ENCODE measurements at places on chromosomes 6 and 20.
A peak's percentile ranks its signal among the peaks of the same experiment; 100 is the strongest.

- DNase-seq = no peak
Observed at GRCh38 chr6:166942393-166943168, 13.8 kb downstream of the RNASET2 start.

- DNase-seq = no peak
Observed at GRCh38 chr6:123053602-123054225, 57.7 kb downstream of the CLVS2 start.

- no peak for DNase-seq
Observed at GRCh38 chr6:17673543-17674254, 33.0 kb downstream of the NUP153 start.

DNA sequence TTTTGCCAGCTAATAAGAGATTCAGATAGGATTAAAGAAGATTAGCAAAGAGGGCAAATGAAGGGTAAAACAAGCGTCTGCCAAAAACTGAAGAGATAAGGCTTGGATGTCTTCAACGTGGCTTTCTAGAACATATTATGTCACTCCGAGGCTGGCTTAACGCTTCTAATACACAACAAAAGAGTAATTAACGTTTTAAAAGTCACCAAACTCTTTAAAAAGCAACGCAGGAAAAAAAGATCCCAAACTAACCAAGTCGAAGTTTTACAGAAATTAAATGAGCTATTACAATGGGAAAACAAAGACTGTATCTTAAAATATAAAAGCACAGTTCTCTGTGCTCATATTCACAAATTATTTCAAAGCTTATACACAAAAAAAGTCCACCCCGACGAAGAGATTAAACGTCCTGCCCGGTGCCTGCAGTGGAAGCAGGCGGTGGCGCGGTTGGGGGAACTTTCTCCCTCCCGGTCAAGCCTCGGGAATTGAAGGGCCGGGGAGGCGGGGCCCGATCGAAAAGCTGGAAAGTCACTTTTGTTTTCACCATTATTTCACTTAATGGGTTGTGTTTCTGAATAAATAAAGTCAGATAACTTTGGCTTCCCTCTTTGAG is 1.2 kb downstream of the MAK start:
- no peak for DNase-seq

DNA sequence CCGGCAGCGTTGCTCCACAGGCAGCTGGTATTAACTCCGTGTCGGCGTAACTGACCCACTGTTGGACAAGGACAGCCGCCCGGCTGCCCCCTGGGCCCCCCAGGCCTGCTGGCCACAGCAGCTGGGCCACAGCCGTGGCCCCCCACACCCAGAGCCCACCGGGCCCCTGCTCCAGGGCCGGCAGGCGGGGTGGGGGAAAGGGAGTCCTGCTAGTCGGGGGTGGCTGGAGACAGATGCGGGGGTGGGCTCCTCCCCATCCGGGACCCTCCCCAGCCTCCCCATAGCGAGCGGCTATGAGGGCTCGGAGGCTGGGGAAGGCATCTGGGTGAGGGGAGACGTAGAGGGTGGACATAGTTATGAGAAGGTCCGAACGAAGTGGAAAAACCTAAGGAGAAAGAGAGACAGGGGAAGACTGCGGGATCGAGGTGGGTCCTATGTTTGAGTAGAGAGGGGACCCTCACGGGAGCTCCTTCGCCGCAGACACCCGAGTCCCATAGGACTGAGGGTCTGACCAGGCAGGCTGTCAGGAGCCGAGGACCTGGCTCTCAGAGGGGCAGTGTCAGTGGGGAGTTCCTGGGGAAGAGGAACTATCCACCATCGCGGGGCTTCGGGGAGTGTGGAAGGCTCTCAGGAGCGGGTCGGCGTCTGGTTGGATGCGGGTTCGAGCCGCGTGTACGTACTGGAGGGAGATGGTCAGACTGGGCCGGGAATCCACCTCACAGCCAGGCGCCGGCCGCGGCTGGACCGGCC is 511 bp downstream of the VARS1 start:
- DNase-seq = no peak

- DNase-seq = no peak
Observed at GRCh38 chr20:17859002-17859615, 109.5 kb downstream of the SNX5 start.

GRCh38 chr6:12119085-12119588 is 107.0 kb downstream of the HIVEP1 start:
- no peak for DNase-seq

GRCh38 chr20:33653218-33653899 is 8.8 kb upstream of the C20orf144 start:
- peak; percentile 84 for DNase-seq

- no peak for DNase-seq
Observed at GRCh38 chr6:29945281-29945820, 3.0 kb downstream of the HLA-A start.

DNA sequence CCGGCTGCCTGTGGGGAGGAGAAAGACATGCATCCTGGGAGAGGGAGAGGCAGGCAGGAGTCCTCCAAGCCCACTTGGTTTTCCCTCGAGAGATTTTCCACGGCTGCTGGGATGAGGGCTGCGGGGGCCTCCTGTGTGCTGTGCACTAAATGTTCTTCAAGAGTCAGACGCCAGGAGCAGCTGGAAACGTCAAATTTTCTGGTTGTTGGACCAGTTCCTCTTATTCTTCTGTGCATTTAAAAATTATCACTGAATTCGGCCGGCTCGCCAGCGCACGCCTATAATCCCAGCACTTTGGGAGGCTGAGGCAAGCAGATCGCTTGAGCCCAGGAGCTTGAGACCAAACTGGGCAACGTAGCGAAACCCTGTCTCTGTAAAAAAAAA is 32.8 kb upstream of the NTSR1 start:
- no peak for DNase-seq

DNA sequence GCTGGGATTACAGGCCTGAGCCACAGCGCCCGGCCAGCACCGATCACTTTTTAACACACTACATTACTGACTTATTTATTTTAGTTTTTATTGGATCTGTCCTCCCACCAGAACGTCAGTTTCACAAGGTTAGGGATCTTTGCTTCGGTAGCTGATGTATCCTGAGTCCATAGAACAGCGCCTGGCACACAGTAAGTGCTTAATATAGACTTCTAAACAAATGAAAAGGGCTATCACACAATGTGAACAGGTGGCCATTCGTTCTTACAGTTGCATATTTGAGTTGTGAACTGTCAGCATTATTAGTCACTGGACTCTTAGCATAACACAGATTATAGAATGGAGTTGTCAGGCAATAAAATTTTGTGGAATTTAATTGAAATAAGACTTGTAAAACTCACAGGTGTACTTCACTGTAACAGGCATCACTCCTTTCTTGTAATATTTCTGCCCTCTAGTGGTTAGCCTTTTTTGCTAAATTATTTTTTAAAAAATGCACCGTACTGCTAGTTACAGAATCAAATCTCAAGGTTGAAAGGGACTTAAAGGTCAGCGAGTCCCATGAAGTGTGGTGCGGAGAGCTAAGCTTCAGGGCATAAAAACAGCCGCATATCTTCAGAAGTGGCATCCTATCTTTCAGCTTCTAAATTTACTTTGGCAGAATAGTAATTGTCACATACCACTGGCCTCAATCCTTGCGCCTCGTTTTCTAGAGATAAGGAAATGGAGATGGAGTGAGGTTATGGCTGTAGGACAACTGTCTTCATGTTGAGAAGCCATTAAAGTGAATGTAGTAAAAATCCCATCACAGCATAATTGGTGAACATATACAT is 3.4 kb upstream of the TBC1D7 start:
- no peak for DNase-seq

GRCh38 chr6:157535340-157536222 is 154.6 kb downstream of the ZDHHC14 start:
- no peak for DNase-seq

DNA sequence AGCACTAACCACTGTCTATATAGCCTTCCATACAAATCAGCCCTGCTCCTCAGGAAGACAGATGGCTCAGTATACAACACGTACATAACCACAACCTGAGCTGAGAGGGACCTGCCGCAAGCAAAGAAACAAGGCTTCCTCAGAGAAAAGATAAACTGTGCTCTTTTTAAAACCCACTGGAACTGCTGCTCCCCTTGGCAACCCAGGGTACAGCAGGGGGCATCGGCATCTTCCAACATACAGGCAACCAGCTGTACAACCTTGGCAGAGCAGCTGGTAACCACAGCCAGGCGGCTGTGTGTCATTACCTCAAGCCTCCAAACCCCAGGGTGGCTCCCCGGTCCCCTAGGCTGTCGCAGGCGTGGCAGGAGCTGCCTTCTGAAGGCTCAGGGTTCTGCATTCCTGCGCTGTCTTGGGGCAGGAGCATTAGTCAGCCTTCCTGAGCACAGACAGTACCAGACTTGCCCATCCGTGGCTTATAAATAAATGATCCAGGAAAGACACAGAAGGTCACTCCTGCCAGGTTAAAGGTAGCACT is 249.5 kb downstream of the ADGRG6 start:
- DNase-seq = no peak

GRCh38 chr6:118744261-118744941 is 93.0 kb upstream of the CEP85L start:
- no peak for DNase-seq

DNA sequence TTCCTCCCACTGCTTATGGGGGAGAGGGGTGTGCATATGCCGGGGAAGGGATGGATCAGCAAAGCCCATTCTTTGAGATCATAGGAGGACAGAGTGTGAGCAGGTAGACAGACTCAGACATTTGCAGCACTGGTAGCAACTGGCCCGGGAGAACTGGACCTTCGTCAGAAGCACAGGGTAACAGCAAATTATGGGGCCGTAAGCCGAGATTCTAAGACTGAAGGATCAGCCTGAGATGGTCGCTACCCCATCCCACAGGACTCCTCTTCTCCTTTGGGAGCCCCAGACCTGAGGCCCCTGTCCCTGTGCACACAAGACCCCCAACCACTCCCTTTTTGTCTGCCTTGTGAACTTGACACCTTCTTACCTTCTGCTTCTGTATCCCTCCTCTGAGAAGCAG is 106.5 kb downstream of the TOX2 start:
- DNase-seq = no peak

- no peak for DNase-seq
Observed at GRCh38 chr6:73203098-73203497, 22.2 kb downstream of the KHDC1L start.

- no peak for DNase-seq
Observed at GRCh38 chr6:110687326-110687725, 127.9 kb downstream of the CDK19 start.

DNA sequence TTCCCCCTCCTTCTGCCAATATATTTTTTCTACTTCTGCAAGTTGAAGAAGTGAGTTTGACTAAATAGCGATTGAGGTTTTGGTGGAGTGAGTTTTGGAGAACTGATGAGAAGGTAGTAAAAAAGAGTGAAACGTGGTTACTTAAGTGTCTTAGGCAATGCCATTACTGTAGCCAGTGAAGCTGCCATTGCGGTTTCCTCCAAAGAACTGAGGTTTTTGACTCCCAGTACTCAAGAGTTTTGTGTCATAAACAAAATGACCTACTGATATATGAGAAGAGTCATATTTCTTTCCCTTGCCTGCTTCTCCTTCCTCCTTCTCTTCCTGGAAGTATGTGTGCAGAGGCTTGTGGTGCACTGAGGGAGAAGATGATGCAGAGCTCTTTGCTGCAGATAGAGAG is 554.5 kb upstream of the MAP3K7 start:
- no peak for DNase-seq

DNA sequence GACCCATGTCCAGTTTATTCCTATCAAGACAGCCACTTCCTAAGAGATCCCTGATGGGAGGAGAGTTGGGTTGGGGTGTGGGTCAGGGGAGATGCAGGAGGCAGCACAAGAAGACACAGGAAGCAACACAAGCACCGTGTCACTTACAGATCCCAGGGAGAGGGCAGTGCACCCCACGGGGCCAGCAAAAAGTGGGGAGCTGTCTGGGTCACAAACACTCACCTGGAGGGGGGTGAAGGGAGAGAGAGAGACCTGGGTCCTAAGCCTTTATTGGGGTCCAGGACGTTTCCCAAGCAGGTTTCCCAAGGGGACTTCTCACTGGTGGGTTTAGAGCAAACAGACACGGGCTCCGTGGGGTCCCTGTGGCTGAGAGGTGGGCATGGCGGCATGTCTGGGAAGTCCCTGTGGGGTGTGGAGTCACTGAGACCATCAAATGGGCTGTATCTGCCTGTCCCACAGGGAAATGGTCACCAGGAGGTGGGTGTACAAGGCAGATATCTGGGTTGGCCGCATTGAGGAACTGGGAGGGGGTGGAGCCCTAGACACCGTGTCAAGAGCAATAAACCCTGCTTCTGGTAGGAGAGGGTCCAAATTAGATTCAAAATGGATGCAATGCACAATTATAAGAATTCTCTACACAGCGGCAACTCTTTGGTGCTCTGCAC is 1.6 kb upstream of the CD93 start:
- DNase-seq = no peak

DNA sequence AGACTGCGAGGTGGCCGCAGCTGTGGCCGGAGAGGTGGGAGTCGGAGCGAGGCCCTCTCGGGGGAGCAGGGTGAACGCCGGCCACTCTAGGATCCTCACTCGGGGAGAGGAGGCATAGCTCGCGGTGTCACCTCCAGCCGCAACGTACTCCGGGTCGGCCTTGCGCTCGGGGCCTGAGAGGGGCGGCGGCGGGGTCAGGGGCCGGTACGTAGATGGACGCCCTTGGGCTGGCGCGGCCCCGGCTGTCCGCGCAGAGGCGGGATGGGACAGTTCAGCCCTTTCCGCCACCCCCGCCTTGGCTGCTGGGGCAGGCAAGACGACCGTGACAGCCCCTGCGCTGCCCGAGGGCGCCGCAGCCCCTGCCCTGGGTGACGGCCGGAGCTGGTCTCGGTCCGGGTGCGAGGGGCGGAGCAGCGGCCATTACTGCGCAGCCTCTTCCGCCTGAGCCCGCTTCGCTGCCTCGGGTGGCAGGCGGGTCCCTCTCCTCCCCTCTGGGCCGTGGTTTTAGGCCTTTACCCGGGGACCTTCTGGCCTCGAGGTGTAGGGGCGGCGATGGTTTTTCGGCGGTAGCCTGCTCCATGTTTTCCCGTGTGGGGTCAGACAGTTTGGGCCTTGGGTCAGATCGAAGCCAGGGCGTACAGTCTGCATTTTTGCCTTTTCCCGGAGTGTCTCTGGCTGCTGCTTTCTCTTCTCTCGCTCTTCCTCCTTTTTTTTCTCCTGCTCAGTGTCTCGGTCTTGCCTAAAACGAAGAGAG is 405 bp downstream of the RNF146 start:
- DNase-seq = peak; percentile 89

- no peak for DNase-seq
Observed at GRCh38 chr20:23138226-23138625, 52.1 kb upstream of the CD93 start.

DNA sequence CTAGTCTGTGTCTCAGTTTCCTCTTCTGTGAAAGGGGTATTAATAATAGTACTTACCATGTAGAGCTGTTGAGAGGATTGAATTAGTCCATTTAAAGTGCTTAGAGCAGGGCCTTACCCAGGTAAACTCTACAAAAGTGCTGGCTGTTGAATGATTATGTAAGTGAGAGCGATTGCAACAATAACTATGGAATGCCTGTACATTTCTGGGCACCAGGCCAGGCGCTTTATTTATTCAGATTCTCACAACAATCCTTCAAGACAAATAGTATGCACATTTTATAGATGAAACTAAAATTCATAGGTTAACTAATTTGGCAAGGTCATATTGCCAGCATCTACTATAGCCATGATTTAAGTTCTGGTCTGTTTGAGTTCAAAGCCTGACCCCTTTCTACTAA is 78.3 kb upstream of the MMS22L start:
- no peak for DNase-seq

GRCh38 chr6:28673787-28674671 is 148.3 kb downstream of the GPX5 start:
- no peak for DNase-seq

- DNase-seq = no peak
Observed at GRCh38 chr6:55388211-55388610, 60.9 kb downstream of the GFRAL start.

GRCh38 chr6:118594877-118595276 is 46.8 kb downstream of the PLN start:
- no peak for DNase-seq

- peak; percentile 12 for DNase-seq
Observed at GRCh38 chr6:43932259-43933147, 162.5 kb downstream of the VEGFA start.
